ENCODE measurements at places on chromosomes 2 and 18. TPM values are rescaled to one million over a fixed set of nuclear protein-coding genes. Genes with fewer than 3 reads are reported as not detected.

HMSD gene
- polyA plus RNA-seq, result 0.31 TPM

ALK gene
- 0.09 TPM for polyA plus RNA-seq

PLCL1 gene
- polyA plus RNA-seq, result 14.6 TPM

SIX3 gene
- polyA plus RNA-seq, result not detected

MAP3K19 gene
- not detected for polyA plus RNA-seq

RAB12 gene
- polyA plus RNA-seq, result not detected

C2orf92 gene
- 17.3 TPM for polyA plus RNA-seq

PFN4 gene
- 2.4 TPM for polyA plus RNA-seq

COLEC12 gene
- polyA plus RNA-seq, result 64.8 TPM

CYP26B1 gene
- polyA plus RNA-seq, result 6.7 TPM

IL1A gene
- 0.08 TPM for polyA plus RNA-seq

DPP4 gene
- 11.8 TPM for polyA plus RNA-seq

ARHGAP28 gene
- 29.3 TPM for polyA plus RNA-seq

RALBP1 gene
- polyA plus RNA-seq, result 44.2 TPM

GPR39 gene
- polyA plus RNA-seq, result not detected

GFPT1 gene
- 39.6 TPM for polyA plus RNA-seq

NTSR2 gene
- not detected for polyA plus RNA-seq

TCF23 gene
- 0.44 TPM for polyA plus RNA-seq

GTF2A1L gene
- polyA plus RNA-seq, result not detected

ACVR2A gene
- 28.0 TPM for polyA plus RNA-seq

MRPS5 gene
- polyA plus RNA-seq, result 44.1 TPM

DNAH6 gene
- polyA plus RNA-seq, result 0.21 TPM

MEP1B gene
- not detected for polyA plus RNA-seq

FOXI3 gene
- polyA plus RNA-seq, result not detected

ZNF892 gene
- 1.7 TPM for polyA plus RNA-seq

SERPINB11 gene
- not detected for polyA plus RNA-seq

ADGRF3 gene
- polyA plus RNA-seq, result 0.15 TPM

SOWAHC gene
- 7.0 TPM for polyA plus RNA-seq

ABCG5 gene
- 0.16 TPM for polyA plus RNA-seq

HRH4 gene
- polyA plus RNA-seq, result 0.11 TPM

STEAP3 gene
- polyA plus RNA-seq, result 27.1 TPM

C1QL2 gene
- polyA plus RNA-seq, result not detected

DSG1 gene
- polyA plus RNA-seq, result not detected

TMEM150A gene
- 9.2 TPM for polyA plus RNA-seq

CNTNAP5 gene
- polyA plus RNA-seq, result 0.16 TPM

MOB1A gene
- 48.3 TPM for polyA plus RNA-seq

SPP2 gene
- not detected for polyA plus RNA-seq

PROM2 gene
- 0.87 TPM for polyA plus RNA-seq

POMC gene
- 1.3 TPM for polyA plus RNA-seq

MALT1 gene
- 17.3 TPM for polyA plus RNA-seq

C2orf78 gene
- polyA plus RNA-seq, result not detected

DIS3L2 gene
- polyA plus RNA-seq, result 24.5 TPM

AP1S3 gene
- 0.55 TPM for polyA plus RNA-seq

ARHGAP15 gene
- polyA plus RNA-seq, result 15.1 TPM

DNAJC5G gene
- 0.14 TPM for polyA plus RNA-seq

TEKT4 gene
- polyA plus RNA-seq, result not detected

NEU2 gene
- polyA plus RNA-seq, result not detected

GKN2 gene
- polyA plus RNA-seq, result not detected

SERPINB3 gene
- polyA plus RNA-seq, result not detected
